ENCODE measurements at places on chromosomes 2 and 18.

DNA sequence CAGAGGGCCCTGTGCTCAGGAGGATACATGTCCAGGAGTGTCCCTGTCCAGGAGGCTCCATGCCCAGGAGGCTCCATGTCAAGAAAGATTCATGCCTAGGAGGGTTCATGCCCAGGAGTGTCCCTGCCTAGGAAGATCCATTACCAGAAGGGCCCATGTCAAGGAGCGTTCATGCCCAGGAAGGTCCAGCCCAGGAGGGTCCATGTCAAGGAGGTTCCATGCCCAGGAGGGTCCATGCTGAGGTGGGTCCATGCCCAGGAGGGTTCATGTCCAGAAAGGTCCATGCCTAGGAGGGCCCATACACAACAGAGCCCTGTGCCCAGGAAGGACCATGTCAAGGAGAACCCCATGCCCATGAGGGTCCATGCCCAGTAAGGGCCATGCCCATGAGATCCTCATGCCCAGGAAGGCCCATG lies 7.0 kb downstream of the GPR35 start:
- no peak for DNase-seq

DNA sequence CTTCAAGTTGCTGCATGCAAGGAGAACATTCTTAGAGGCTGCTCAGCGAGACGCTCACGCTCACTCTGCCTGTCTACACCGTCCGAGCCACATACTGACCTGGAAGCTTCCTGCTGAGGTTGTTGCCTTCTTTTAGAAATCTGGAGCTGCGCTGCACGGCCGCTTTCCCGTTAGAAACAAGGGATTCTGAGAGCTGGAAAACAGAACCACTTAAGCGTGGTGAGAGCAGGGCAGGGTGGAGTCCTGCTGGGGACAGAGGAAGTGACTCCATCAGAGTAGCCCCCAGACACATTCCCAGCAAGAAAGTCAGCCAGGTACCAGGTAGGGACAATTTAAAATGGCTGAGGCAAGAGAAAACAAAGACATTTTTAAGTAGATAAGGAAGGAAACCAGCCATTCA lies 135.2 kb downstream of the LAMA1 start:
- no peak for DNase-seq

DNA sequence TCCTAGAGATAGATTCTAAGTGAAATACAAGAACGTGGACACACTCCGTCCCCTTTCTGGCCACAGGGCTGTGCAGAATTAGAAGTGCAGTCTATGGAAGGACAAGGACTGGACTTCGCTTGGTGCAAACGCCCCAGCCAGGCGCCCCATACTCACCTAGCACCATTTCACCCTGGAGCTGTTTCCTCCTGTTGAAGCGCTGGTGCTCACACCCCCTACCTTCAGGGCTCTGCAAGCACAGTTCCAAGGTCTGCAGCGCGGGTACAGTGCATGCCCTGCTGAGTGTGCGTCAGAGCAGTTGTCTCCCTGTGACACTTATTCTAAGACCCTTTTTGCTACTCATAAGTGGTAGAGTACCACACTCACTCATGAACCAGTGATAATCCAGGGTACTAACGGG lies 3.0 kb downstream of the HPCAL1 start:
- DNase-seq, result peak; percentile 46

DNA sequence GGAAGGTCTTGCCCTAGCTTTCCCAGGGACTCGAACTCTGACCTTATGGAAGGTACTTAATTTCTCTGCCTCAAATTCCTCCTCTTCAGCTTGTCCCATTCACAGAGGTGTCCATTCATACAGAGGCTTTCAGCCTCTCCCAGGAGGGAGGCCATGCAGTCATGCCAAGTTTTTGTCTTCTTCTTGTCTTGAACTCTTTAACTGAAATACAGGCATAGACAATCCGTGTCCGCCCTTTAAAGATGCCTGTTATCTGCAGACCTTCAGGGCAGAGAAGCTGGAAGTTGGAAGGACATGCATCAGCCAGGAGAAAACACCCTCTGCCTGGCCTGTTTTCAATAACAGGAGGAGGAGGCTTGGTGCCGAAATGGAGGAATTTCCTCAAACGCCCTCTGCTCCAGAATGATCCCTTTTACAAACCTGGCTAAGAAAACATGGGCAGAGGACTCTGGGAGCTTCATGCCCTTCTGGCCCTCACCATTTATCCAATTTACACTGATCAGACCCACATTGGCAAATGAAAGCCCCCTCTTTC lies 308.3 kb downstream of the MYCN start:
- no peak for DNase-seq

- peak; percentile 36 for DNase-seq
These were observed 144.9 kb downstream of the TGIF1 start for GRCh38 chr18:3594760-3595368.
